ENCODE measurements at places on chromosomes 7 and 10.

DNA sequence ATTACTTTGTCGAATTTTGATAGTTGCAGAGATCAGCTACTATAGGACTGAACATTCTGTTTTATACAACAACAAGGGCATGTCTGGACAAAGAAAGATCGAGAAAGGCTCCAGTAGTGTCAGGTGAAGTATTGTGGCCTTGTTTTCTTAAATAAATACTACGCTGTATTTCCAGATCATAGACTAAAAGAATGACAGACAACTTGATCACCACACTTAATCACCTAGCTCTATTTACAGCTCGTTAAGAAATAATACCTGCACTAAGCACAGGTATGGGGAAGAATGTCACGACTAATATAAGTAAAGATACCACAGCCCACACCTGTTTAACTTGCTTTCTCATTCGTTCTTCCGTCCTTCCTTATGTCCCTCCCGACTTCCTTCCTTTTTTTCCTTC is 269.2 kb downstream of the HGF start:
- DNase-seq, result no peak

DNA sequence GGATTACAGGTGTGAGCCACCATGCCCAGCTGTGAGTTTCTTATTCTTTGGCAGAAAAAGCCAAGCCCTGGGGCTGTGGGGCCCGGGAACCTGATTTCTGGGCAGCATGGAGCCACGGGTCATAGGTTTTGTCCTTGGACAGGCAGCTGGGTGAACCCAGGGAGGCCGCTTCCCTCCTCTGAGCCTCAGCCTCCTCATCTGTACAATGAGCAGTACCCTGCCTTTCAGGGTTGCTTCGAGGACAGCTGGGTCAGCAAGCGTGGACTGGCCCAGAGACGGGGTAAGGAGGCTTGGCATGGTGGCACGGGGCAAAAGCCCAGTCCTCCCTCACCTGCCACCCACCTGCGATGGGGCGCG is 84.1 kb upstream of the GNA12 start:
- DNase-seq, result no peak

DNA sequence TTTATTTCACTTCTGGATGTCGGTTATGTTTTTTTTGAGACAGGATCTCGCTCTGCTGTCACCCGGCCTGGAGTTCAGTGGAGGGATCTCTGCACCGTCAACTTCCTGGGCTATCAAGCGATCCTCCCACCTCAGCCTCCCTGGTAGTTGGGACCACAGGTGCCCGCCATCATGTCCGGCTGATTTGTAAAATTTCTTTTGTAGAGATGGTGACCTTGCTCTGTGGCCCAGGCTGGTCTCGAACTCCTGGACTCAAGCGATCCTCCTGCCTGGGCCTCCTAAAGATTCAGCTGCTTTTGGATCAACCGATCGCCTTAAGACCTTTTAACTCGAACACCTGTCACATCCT is 606 bp upstream of the RABGEF1 start:
- no peak for DNase-seq

DNA sequence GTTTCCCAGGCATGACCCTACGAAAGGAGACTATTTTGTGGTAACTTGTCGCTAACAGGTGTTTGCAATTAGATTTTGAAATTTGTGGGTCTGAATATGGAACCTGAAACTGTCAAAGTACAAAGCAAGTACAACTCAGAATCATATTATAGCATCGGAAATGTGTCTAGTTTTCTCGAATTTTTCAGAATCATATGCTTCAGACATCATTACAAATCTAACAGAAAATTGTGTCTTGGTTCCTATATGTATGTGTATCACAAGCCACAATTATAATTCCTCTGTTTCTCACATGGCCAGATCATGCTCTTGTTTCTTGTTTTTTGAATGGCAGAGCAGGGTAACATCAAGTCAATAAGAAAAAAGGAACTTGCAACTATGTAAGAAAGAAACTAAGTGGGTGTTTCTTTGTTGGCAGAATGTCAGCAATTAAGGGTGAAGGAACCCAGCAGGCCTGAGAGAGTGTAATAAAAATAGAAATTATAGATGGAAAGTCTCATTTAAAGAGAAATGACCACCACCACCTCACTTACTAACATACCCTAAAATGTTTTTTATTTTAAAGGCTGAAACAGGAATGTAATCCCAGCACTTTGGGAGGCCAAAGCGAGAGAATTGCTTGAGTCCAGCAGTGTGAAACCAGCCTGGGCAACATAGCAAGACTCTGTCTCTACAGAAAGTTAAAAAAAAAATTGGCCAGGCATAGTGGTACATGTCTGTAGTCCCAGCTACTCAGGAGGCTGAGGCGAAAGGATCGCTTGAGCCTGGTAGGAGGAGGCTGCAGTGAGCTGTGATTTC is 51.3 kb downstream of the PRTFDC1 start:
- no peak for DNase-seq

GRCh38 chr7:139183878-139184338 is 47.1 kb upstream of the UBN2 start:
- DNase-seq, result no peak

DNA sequence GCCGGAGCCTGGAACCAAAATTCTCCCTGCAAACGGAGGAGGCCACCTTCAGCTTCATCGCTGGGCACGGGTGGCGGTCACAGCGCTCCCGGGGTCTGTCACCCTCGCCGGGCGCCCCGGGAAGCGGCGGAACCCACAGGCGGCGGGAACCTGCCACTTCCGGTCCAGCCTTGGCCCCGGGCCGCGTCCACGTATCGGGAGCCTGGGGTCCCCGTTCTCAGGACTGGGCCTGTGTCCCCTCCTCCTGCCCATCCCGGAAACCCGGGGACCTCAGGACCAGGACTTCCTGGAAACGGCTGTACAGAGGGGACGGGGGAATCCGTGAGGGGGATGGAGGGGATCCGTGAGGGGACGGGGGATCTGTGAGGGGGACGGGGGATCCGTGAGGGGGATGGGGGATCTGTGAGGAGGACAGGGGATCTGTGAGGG is 25.4 kb downstream of the PDGFA start:
- no peak for DNase-seq

DNA sequence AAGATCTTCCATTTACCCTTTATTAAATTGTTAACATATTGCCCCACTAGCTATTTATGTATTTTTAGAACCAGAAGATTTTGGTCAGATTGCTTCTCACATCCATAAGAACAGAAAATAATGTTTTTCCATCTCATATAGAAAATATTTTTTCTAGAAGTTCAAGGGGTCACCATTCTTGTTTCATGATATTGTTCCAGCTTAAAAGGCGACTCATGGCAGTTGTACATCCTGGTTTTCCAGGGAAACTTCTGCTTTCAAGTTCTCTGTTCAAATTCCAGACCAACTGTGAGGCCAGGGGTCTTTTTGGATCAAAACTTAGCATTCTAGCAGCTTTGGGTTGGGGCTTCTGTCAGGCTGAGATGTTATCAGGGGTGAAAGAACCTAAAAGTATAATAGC is 84.4 kb downstream of the LRRC4 start:
- no peak for DNase-seq

GRCh38 chr7:44377681-44378421 is 52.5 kb upstream of the CAMK2B start:
- DNase-seq, result no peak
